ENCODE measurements at places on chromosomes 1 and 21.
A peak's percentile ranks its signal among the peaks of the same experiment; 100 is the strongest.

DNA sequence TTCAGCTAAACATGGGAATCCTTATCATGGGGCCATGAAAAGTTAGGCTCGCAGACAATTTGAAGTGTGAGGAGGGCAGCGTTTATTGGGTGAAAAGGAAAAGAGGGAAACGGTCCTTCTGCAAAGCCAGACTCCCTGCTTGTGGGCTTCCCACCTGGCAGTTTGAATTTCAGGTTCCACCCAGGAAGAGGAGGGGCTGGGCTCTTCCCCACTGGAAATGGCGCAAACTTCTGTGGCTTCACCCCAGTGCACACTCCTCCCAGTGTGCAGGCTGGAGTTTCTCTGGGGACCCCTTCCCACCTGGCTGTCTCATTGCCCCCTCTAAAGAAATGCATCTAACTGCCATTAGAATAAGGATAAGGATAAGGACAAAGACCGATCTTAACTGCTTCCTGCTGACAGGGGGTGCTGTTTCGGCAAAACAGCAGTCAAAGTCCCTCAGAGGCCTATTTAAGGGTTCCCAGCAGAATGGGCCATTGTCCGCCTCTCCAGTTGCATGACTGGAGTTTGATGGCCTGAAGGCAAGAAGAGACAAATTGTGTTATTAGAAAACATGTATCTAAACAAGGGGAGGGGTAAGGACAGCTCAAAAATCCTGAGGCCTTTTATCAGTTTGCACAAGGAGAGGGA lies 20.4 kb downstream of the AIM2 start:
- peak; percentile 59 for DNase-seq

GRCh38 chr1:220045356-220046051 lies 801 bp downstream of the EPRS1 start:
- no peak for DNase-seq

- no peak for DNase-seq
These were observed 38.1 kb upstream of the POU3F1 start for GRCh38 chr1:38084700-38085099.

DNA sequence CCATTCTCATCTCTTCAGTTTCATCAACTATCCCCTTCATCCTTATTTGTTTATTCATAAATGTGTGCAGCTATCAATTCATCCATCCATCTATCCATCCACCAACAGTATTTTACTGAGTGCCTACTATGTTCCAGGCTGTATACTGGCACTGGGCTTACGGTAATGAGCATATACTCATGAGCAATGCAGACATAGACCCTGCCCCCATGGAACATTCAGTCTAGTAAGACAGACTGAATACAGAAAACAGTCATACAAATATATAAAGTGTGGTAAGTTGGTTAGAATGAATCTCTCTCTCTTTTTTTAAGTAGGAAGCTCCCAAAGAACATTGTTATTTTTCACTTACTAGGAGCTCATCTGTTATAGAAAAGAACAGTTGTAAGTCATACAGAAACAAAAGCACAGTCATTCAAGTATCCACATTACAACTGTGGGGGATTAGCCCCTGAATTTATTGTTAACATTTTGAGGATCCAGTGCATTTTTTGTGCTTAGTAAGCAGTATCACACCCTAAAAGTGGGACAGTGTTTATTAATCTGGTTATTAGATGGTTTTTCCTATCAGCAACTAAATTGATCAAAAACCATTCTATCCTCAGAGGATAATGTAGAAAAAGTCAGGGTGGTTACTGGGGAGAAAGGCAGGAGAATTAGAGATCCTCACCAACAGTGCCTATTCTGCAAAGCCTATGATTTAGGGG lies 3.6 kb downstream of the SLC16A4 start:
- DNase-seq, result no peak

GRCh38 chr1:201283836-201284553 lies 689 bp downstream of the PKP1 start:
- peak; percentile 40 for DNase-seq

GRCh38 chr1:19750101-19750881 lies 49.4 kb downstream of the TMCO4 start:
- DNase-seq, result no peak

All from GM23338 (cell line).